ENCODE measurements at places on chromosomes 7 and 10.

DNA sequence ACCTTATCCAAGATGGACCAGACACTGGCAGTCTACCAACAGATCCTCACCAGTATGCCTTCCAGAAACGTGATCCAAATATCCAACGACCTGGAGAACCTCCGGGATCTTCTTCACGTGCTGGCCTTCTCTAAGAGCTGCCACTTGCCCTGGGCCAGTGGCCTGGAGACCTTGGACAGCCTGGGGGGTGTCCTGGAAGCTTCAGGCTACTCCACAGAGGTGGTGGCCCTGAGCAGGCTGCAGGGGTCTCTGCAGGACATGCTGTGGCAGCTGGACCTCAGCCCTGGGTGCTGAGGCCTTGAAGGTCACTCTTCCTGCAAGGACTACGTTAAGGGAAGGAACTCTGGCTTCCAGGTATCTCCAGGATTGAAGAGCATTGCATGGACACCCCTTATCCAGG, 13.4 kb downstream of the LEP start:
- DNase-seq = no peak

GRCh38 chr7:100428199-100428966, at the start of gene ZCWPW1:
Gene ZCWPW1 (minus strand): TSS chr7:100428703. CDS start chr7:100420649, 8,054 bp downstream.
- peak; percentile 96 for DNase-seq

DNA sequence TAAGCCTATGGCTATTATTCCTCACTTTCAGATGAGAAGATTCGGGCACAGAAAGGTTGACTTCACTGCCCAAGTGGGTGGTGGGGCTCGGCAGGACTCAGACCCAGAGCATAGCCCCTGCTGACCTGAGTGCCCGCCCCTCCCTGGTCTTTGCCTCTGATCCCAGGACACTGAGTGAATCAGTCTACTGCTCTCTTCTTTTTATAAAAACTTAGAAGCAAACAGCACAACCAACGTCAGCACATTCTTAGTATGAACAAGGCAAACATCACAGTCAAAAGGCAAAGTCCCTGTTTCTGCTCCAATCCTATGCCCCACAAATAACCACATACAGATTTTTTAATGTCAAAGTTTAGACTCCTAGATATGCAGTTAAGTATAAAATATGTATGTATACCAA, 237.8 kb downstream of the ZMYND11 start:
- no peak for DNase-seq

DNA sequence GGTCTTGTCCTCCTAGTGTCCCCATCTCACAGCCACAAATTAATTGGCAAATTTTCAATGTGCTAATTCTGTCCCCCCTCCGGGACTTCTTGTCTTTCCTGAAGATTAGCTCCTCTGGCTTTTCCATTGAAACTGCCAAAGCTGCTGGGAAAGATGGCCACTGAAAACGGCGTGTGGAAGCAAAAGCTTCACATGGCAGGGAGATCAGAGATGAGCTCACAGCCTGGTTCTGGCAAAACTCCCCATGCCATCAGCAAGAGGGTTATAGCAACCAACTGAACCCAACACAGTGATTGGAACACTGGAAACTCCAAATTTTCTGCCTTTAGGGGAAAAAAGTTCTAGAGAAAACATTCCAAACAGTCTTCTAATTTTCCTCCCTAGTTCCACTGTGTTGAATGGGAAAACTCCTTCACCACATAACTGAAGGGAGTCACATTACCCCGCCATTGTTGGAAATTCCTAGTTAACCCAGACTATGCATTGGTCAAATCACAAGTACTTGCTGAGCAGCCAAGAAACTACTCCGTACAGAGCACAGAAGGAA, 37.0 kb downstream of the NRAP start:
- no peak for DNase-seq

GRCh38 chr10:119687192-119688032, 36.2 kb downstream of the BAG3 start:
- no peak for DNase-seq

DNA sequence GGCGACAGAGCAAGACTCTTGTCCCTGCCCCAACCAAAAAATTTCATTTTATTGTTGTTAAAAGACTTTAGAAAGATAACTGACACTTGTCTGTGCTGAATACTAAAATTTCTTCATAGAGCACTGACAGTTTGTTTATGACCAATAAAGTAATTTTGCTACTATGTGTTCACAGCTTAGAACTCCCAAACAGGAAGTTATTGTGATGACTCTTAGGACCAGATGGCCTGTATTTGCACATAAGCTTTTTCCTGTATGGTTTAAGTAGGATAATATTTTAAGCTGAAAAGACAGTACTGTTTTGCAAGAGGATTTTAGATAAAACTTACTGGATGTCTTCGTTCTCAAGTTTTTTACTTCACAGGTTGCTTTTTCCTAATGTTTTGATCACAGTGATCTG, 80.7 kb downstream of the MMRN2 start:
- no peak for DNase-seq

GRCh38 chr7:44767912-44768627, 19.4 kb downstream of the ZMIZ2 start:
- DNase-seq = no peak
